ENCODE measurements at places on chromosomes 4 and X.

GRCh38 chr4:2339458-2340271 lies 77.8 kb upstream of the MXD4 start:
- no peak for DNase-seq

DNA sequence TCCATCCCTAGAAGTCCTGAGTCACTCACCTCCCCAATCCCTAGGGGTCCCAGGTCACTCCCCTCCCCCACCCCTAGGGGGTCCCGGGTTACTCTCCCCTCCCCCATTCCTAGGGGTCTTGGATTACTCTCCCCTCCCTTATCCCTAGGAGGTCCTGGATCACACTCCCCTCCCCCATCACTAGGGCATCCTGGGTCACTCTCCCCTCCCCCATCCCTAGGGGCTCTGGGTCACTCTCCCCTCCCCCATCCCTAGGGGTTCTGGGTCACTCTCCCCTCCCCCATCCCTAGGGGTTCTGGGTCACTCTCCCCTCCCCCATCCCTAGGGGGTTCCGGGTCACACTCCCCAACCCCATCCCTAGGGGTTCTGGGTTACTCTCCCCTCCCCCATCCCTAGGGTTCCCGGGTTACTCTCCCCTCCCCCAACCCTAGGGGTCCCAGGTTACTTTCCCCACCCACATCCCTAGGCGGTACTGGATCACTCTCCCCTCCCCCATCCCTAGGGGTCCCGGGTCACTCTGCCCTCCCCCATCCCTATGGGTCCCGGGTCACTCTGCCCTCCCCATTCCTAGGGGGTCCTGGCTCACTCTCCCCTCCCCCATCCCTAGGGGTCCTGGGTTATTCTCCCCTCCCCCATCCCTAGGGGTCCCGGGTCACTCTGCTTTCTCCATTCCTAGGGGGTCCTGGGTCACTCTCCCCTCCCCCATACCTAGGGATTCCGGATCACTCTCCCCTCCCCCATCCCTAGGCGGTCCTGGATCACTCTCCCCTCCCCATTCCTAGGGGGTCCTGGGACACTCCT lies 2.1 kb downstream of the ASMTL start:
- DNase-seq = no peak

- DNase-seq = no peak
Observed at GRCh38 chr4:67054896-67055295, 490.4 kb downstream of the CENPC start.

DNA sequence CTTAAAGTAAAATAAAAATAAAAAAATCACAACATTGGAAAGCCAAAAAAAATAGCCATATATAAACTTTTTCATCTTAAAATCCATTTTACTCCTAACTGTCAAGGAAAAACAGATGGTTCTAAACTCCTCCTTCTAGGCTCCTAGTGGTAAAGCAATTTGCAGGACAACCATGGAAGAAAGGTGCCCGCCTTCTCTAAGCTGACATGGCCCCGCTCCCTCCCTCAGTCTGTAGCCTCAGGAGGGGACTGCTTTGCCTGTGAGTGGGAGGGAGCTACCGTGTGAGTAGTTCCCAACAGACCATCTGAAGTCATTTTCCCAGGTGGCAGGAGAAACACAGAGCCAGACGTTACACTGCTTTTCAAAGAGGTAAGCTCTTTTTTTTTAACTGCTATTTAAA lies 336.2 kb upstream of the FAT1 start:
- DNase-seq = no peak

DNA sequence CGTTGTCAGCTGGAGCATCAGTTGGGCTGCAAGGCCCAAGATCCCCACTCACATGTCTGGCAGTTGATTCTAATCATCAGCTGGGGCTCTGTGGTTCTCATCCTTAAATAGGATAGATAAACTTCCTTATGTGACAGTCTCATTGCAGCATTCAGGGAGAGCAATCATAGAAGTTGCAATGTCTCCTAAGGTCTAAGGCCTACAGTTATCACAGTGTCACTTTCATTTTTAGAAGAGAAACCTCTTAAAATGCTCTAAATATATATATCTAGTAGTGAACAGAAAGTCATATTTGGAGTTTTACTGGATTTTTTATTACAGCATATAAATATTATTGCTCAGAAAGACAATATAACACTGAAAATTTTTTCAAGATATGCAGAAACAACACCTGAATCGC lies 226.0 kb upstream of the PPP1R2C start:
- DNase-seq = no peak

DNA sequence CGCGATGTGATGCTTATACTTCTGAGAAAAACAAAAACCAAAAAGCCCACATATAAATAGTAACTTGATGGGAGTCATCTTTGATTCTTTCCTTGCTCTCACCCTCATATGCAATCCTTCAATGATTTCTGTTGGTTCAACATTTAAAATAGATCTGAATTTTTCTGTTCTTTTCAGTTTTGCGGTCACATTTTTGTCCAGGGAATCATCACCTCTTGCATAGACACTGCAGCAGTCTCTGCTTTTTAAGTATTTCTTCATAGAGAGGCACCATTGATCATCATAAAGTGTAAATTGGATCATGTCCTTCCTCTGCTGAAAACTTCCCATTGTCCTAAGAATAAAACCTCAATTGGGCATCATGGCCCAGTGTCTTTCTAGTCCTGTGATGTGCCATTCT lies 81.1 kb upstream of the SLC4A4 start:
- DNase-seq = no peak

DNA sequence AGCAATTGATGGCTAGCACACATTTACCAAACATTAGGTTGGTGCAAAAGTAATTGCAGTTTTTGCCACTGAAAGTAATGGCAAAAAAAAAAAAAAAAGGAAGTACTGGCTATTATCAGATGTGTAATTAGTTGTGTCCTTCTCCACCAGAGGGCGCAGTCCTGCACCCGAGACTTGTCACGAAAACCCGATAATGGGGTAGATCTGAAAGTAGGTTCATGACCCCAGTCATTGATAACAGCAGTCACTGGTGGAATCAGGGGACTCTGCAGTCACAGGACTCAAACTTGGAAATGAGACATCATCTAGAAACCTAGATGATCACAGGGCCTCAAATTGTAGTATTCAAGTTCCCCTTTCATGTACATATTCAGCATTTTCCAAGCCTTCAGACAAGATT lies 13.1 kb upstream of the ACOT9 start:
- DNase-seq = peak; percentile 31

- no peak for DNase-seq
Observed at GRCh38 chr4:52621567-52621966, 37.5 kb downstream of the USP46 start.

DNA sequence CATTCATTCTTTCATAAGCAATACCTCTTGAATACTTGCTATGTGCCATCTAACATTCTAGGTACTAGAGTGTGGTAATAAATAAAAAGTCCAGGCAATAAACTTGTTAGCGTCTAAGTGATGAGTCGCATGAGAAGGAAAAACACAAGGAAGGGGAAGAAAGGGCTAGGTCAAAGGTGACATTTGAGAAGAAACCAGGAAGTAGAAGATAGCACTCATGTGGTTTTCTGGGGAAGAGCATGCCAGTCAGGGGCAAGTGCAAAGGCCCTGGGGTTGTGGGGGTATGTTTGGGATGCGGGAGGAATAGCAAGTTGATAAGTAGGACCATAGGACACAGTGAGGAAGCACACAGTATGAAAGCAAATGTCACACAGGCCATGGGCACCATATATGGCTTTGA lies 157.0 kb downstream of the TSPAN5 start:
- DNase-seq = no peak

DNA sequence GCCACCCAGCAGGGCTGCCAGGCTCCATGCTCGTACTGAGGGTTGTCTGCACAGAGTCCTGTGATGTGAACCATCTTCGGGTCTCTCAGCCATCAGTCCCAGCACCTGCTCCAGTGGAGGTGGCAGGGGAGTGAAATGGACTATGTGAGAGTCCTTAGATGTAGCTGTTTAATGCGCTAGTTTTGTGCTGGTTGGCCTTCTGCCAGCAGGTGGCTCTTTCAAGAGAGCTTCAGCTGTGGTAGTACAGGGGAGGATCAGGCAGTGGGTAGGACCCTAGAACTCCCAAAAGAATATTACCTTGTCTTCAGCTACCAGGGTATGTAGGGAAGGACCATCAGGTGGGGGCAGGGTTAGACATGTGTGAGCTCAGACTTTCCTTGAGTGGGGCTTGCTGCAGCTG lies 1066.0 kb downstream of the GLUD2 start:
- DNase-seq = no peak

DNA sequence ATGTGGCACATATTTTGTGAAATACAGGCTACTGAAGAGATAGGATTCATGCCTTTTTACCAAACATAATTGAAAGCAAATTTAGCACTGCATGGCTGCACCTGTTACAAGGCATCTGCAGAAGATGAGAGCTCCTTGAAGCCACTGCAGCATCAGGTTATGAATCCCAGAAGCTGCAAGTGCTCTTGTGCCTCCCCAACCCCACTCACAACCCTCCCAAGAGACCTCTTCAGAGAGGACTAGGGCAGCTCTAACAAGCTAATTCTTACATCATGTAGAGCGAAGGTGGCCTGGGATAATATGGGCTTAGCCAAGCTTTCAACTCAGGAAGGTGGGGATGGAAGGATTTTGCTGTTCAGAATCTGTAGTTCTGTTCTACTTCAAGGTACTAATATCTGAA lies 27.2 kb downstream of the MFAP3L start:
- no peak for DNase-seq

- no peak for DNase-seq
Observed at GRCh38 chr4:13615161-13615560, 12.4 kb downstream of the BOD1L1 start.

GRCh38 chrX:122626871-122627270 lies 557.2 kb upstream of the GRIA3 start:
- no peak for DNase-seq

GRCh38 chr4:55032179-55032578 lies 93.2 kb downstream of the KDR start:
- no peak for DNase-seq

DNA sequence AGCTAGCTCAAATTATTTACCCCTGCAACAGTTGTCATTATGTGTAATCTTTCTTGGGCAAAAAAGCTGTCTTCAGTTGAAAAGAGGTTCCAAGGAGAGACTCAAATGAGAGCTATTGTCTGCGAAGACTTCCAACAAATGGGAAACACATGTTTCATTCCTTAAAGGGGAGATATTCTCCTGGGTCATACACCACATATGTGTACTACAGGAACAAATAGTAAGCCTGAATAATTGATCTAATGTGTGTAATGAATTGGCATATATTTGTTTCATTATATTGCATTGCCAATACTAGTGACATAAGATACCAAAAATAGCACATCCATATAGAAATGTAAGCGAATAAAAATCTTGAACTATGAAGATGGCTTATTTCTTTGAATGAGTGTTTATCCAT lies 950.9 kb upstream of the NDST4 start:
- DNase-seq = no peak

DNA sequence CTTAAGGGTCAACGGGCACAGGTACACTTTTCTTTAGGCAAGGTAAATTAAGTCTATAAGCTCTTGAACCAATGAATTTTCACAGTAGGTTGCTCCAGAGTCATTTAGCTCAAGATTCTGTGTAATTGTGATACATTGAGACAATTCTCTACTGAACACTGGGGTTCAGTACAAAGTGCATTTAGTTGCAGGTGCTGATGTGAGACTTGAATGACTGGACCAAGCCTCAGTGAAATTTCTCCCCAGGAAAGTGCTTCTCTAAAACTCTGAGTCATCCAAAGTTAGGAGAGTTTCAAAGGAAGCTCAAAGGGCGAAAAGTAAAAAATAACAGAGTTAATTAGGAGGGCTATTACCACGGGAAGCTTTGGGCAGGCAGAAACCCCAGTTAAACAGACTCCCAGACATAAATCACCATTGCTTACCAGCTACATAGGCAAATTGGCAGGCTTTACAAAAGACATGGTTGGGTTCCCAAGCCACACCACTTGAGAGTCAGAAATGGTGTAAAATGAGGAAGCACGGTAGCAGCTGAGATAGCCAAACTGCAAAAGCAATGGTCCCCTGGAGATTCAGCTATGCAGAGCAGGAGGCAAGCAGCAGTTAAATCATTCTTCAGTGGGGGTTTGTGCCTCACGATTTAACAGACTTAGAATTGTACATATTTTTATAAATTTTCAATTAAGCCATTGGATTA lies 202.6 kb downstream of the PCDH19 start:
- DNase-seq = no peak

- DNase-seq = no peak
Observed at GRCh38 chr4:99824070-99824599, 7.5 kb downstream of the DAPP1 start.

DNA sequence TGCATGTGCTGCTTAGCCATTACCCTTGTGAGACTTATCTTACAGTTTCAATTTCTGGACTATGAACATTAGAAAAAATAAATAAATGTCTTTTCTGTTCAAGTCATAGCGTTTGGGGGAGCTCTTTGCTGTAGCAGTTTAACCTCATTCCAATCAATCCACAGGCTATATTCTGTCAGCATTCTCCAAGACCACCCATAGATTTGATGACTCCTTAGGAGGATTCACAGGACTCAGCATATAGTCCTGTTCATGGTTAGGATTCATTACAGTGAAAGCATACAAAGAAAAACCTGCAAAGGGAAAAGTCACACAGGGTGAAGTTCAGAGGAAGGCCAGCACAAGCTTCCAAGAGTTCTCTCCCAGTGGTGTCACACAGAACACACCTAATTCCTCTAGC lies 180.5 kb downstream of the ADAMTS3 start:
- DNase-seq = no peak

- DNase-seq = no peak
Observed at GRCh38 chr4:180398564-180398963, 1844.6 kb upstream of the TENM3 start.

- DNase-seq = no peak
Observed at GRCh38 chrX:110657073-110657472, 138.5 kb downstream of the CHRDL1 start.

DNA sequence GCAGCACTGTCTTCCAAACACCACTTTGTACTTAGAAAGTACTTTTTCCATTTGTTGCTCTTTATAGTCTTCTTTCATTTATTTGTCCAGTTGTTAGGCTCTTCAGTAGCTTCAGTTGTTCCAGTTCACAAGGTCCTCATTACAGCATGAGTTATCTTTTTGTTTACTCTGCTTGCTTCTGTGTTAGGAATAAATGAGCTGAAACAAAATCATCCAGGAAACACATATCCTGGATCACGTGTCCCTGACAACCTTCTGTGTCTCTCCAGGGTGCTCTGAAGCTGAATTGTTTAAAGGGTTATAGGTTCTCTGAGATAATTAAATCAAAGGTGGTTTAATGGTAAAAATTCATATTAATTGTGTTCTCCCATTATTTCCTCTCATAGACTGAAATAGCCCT lies 19.9 kb upstream of the KLHL8 start:
- peak; percentile 24 for DNase-seq

DNA sequence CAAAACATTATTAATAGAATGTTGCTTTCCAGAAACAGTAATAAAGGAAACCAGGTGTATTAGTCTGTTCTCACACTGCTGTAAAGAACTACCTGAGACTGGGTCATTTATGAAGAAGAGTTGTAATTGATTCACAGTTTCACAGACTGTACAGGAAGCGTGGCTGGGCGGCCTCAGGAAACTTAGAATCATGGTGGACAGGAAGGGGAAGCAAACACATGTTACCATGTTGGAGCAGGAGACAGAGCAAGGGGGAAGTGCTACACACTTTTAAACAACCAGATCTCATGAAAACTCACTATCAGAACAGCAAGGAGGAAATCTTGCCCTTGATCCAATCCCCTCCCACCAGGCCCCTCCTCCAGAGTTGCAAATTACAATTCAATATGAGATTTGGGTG lies 815.8 kb downstream of the TRIML1 start:
- DNase-seq = no peak

All from RCC 7860 (cell line).